T-helper 22 cell (primary cell): ENCODE measurements at places on chromosomes 16 and 17.

GRCh38 chr16:66199189-66199588 lies 167.3 kb upstream of the CDH5 start:
- DNase-seq, result no peak

DNA sequence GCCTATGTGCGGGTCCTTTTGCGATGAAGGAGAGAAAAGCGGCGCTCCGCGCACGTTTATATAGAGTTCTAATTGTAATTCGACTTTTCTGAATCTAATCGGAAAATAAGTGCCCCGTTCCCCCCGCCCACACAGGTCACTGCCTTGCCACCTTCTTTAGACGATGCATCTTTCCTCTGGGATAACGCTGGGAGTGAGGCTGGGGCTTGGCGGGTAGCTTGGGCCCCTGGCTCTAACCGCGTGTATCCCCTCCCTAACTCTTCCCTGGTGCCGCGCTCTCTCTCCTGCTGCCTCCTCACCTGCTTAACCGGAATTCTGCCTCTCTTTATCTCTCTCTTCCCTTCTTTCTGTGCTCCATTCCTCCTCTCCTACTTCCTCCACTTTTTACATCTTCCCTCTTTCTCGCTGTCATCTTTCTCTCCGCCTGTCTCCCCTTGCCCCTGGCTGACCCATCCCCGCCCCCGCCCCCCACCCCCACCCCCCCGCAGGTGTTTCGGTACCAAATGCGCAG lies 2.6 kb downstream of the LHX1 start:
- DNase-seq, result no peak

- no peak for DNase-seq
These were observed 18.1 kb upstream of the RAB11FIP4 start for GRCh38 chr17:31373150-31374093.

DNA sequence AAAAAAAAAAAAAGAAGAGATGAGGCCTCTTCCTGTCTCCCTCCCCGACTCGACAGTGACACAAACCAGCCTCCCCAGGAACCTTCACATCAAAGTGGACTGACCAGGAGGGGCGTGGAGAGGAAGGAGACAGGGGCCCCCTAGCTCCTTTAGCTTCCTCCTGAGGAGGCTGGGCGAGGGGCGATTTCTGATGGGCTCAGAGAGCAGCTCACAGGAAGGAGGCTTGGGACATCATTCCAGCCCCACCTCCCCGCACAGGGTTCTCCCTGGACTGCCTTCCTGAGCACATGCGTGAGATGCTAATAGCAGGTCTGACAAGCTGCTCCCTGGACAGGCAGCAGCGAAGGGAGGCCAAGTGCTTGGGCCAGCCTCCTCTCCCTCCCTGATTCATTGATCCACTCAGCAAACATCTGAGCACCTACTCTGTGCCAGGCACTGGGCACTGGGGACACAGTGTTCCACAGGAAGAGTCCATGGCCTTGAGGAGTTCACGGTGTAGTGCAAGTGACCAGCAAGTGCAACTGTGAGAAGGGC lies 14.4 kb upstream of the DOK4 start:
- DNase-seq, result no peak

GRCh38 chr17:66165537-66166123 lies 26.3 kb downstream of the CEP112 start:
- no peak for DNase-seq

DNA sequence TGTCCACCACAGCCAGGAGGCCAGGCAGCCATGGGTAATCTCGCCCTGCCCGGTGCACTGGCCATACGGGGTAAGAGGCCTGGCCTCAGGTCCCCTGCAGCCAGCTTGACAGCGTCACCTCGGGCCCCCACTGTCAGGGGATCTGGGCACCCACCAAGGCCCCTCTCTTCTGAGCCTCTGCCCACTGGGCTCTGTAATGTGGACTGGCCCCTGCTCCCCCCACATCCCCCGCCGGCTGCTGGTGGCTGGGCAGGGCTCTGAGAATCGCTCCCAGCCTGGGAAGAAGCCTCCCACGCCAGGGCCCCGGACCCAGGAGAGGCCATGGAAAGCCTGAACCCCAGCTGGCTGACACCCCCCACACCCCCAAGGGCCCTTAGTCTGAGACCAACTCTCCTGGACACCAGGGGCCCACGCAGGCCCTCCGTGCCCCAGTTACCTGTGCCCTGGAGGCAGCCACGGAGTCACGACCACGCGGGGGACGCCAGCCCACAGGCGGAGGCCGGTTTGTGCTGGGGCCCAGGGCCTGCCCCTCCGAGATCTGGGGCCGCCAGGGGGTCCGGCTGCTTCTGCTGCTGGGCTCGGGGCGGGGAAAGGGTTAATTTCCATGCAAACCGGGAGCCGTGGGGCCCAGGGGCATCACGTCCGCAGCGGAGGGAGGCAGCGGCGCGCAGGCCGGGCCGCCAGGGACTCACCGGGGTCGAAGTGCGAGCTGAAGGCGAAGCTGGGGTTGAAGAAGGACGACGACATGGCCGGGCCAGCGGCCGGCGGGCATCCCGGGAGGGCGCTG lies at the start of gene PVALEF:
TSS of gene PVALEF (plus strand) at position 262 of the 787 bp plus-strand sequence. CDS start 15,720 bp downstream, outside the sequence.
- no peak for DNase-seq

DNA sequence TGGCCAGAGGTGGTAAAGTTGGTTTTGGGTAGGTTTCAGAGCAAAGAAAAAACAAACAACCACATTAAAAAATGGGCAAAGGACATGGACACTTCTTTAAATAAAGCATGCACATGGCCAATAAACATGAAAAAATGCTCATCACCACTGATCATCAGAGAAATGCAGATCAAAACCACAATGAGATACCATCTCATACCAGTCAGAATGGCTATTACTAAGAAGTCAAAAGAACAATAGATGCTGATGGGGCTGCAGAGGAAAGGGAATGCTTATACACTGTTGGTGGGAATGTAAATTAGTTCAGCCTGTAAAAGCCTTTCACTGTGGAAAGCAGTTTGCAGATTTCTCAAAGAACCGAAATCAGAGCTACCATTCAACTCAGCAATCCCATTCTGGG lies 598.4 kb upstream of the SOX9 start:
- DNase-seq, result no peak

- DNase-seq, result no peak
These were observed 119.2 kb downstream of the SKAP1 start for GRCh38 chr17:48310748-48311213.

DNA sequence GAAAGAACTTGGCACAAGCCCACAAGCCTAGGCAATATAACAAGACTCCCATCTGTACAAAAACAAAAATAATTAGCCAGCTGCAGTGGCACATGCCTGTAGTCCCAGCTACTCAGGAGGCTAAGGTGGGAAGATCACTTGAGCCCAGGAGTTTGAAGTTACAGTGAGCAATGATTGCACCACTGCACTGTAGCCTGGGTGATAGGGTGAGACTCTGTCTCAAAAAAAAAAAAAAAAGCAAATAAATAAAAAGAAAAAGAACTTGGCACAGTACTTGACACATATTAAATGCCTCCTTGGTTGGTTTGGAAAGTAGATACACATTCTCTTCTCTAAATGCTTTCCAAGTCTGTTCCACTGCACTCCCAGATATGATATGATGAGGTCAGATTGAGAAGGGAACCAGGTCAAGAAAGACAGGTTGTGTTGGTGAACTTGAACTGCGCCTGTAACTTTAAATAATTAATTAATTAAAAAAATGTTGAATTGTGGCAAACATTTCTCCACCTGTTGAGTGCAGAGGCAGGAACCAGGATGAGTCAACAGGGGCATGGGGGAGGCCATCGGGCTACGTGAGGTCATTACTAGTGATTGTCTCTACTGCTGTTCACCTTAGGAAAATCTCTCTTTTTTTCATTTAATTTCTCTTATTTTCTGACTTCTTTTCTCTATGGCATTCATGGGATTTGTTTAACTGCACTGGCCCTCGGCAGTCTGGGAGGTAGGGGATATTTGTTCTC lies 25.9 kb upstream of the EFCAB13 start:
- no peak for DNase-seq

GRCh38 chr17:39834017-39834416 lies 30.1 kb downstream of the IKZF3 start:
- no peak for DNase-seq

GRCh38 chr17:37391146-37391545 lies 15.4 kb downstream of the C17orf78 start:
- no peak for DNase-seq

DNA sequence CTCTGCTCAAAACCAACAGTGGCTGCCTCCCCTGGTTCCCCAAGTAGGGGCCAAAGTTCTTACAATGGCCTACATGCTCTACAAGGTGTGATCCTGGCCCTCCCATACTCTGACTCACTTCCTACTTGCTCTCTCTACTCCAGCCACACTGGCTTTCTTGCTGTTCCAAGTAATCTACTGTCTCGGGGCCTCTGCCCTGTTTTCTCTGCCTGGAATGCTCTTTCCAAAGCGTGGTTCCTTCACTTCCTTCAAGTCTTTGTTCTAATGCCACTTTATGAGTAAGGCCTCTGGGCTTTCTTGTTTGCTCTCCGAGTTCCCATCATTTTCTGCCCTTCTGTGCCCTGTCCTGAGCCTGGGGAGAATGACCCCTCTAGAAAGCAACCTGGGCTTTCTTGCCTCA lies 4.1 kb upstream of the CDH3 start:
- DNase-seq, result no peak
